AG09309 (cell line): ENCODE measurements at places on chromosomes 5 and 9.

DNA sequence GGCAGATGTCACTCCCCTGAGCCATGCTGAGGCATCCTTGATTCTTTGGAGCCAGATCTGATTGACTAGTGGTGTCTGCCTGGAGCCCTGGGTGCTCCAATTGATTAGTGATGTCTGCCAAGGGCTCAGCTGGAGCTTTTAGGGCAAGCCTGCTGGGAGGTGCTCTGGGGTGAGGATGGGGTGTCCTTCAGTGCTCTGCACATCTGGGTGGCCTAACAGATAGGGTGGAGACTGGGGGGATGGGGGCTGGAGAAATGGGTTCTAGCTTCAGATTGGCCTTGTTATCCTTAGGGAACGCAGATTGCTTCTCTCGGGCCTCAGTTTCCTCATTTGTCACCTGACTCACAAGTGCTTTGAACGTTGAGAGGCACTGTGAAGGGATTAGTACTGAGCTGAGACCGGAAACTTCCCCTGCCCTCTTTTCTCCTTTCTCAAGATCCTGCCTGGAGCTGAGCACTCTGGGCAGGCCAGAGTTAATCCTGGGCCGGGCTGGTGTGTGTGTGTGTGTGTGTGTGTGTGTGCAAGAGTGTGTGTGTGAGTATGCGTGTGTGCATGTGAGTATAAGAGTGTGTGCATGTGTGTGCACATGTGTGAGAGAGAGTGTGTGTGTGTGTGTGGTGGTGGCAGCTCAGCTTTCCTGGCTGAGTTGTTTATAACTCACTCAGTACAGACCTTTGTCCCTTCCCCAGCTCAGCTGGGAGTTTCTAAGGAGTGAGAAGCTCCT, 5.6 kb upstream of the IER5L start:
- DNase-seq = no peak

GRCh38 chr9:75903785-75904360, 13.4 kb downstream of the PCSK5 start:
- DNase-seq = no peak

- DNase-seq = peak; percentile 4
Observed at GRCh38 chr5:178496642-178497041, 93.6 kb downstream of the COL23A1 start.

DNA sequence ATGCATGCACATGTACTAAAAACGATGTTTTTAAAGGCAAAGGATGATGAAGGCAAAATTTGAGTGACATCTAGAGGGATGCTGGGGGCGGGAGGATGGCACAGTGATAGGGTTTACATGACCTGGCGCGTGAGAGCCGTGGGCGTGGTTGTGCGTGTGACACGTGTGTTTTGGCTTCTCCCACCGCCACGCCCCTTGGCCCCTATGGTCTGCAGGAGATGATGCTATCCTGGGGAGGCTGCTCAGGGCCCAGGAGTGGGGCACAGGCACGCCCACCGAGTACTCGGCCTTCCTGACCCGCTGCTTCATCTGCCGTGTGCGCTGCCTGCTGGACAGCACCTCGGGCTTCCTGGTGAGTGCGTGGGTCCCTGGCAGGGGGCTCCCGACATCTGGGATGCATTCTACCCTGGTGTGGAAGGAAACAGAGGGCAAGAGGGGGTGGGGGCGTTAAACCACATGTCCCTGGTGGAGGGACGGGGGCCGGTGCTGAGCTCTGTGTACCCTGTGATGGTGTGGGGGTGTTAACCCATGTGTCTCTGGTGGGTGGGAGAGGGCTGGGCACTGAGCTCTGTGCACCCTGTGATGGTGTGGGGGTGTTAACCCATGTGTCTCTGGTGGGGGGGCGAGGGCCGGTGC, 19.2 kb upstream of the EXOC3 start:
- no peak for DNase-seq

- DNase-seq = no peak
Observed at GRCh38 chr5:94872526-94872925, 254.1 kb downstream of the SLF1 start.

GRCh38 chr5:154101184-154101583, 62.4 kb downstream of the MFAP3 start:
- DNase-seq = no peak

- DNase-seq = no peak
Observed at GRCh38 chr9:38371495-38371894, 21.0 kb upstream of the ALDH1B1 start.

- no peak for DNase-seq
Observed at GRCh38 chr5:56550227-56550626, 265.1 kb upstream of the MAP3K1 start.

GRCh38 chr5:57880216-57880615, 397.6 kb upstream of the ACTBL2 start:
- no peak for DNase-seq

DNA sequence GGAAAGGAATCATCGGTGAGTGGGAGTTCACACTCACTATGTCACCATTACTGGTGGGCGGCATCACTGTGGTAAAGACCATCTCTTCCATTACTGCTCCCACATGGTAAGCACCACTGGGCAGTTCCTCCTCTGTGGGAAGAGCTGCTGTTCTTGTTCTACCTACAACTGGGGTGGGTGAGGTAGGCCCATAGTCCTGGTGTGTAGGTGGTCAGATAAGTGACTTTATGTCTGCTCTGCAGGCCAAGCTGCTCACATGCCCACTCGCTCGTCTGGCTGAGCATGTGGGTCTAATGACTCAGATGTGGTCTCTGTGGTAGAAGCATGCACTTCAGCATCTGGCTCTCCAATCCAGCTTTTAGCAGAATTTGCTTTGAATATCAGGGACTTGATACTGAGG, 82.9 kb downstream of the TMEM215 start:
- no peak for DNase-seq

DNA sequence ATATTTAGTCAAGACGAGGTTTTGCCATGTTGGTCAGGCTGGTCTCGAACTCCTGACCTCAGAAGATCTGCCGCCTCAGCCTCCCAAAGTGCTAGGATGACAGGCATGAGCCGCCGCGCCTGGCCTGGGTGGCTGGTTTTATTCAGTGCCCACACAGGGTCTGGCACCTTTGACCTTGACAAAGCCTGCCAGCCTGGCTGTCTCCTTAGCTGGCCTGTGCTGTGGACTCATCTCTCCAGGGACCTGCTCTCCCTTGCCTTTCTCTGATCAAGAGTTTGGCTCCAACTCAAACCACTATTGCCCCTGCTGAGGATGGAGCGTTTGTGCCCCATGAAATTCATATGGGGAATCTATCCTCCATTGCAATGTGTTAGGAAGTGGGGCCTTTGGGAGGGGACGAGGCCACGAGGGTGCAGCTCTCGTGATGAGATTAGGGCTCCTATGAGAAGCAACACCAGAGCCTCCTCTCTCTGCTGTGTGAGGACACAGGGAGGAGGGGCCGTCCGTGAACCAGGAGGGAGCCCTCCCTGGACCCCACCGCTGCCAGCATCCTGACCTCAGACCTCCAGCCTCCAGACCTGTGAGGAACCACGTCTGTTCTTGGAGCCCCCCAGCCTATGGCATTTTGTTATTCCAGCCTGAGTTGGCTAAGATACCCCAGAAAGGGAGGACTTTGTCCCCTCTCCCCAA, 45.0 kb downstream of the MRPL36 start:
- DNase-seq = no peak

- DNase-seq = no peak
Observed at GRCh38 chr5:39422036-39422606, 2.7 kb downstream of the DAB2 start.
